Naive thymus-derived CD8-positive, alpha-beta T cell (primary cell): ENCODE measurements at places on chromosomes 5 and 9. TPM values are rescaled to one million over a fixed set of nuclear protein-coding genes. Genes with fewer than 3 reads are reported as not detected.

GRCh38 chr9:5617749-5618148 is 11.2 kb upstream of the RIC1 start:
- no peak for DNase-seq

GRCh38 chr9:115144706-115145105 is 26.7 kb upstream of the TNC start:
- DNase-seq = no peak

Gene FOXD4L6
- total RNA-seq = not detected

Gene SPINK13
- not detected for total RNA-seq
